ENCODE measurements at places on chromosomes 6 and 20. TPM values are rescaled to one million over a fixed set of nuclear protein-coding genes. Genes with fewer than 3 reads are reported as not detected.

The BTNL2 gene
- not detected for total RNA-seq

The COL11A2 gene
- 0.89 TPM for total RNA-seq

The VWA7 gene
- 6.8 TPM for total RNA-seq

The CRYBG1 gene
- total RNA-seq: 83.8 TPM

The PLA2G7 gene
- not detected for total RNA-seq

The VSX1 gene
- total RNA-seq: not detected

The ADGRF5 gene
- not detected for total RNA-seq

The GLYATL3 gene
- total RNA-seq: not detected

The ZNF391 gene
- total RNA-seq: 1.0 TPM

The CD40 gene
- 1.7 TPM for total RNA-seq

The ELOVL2 gene
- not detected for total RNA-seq

The SLC16A10 gene
- 24.4 TPM for total RNA-seq

The MCUR1 gene
- total RNA-seq: 9.8 TPM

The DYNLRB1 gene
- total RNA-seq: 82.6 TPM

GRCh38 chr6:22848121-22848520 is 278.8 kb downstream of the HDGFL1 start:
- DNase-seq: no peak

DNA sequence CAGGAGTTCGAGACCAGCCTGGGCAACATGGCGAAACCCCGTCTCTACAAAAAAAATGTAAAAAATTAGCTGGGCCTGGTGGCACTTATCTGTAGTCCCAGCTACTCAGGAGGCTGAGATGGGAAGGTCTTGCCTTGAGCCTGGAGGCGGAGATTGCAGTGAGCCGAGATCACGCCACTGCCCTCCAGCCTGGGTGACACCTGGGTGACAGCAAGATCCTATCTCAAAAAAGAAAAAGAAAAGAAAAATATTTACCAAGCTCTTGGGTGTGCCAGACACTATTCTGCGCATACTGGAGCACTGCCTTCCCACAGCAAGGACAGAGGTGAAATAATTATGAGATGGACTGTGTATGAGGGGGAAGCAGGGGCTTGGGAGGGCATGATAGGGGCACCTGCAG is 19.6 kb downstream of the POFUT1 start:
- no peak for DNase-seq

GRCh38 chr20:36421641-36422040 is 115.5 kb downstream of the DLGAP4 start:
- no peak for DNase-seq

DNA sequence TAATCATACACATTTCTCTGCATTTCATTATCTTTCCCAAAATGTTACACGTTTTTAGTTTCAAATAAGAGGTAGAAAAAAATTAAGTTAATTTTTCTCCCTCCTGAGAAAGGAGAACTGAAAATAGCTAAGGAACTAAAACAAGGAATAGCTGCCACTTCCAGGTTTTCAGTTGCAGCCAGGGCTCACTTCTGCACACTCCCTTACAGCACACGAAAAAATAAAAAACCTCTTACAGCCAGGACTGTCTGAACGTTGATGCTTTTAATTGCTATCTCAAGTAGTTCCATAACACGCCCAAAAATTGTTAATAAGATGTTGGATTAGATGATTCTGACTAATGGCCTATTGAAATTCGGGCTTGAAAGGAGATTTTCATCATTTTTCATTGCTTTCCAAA is 153.7 kb upstream of the THBS2 start:
- no peak for DNase-seq

- no peak for DNase-seq
Measured at GRCh38 chr6:112150363-112150762, 63.0 kb downstream of the FAM229B start.

DNA sequence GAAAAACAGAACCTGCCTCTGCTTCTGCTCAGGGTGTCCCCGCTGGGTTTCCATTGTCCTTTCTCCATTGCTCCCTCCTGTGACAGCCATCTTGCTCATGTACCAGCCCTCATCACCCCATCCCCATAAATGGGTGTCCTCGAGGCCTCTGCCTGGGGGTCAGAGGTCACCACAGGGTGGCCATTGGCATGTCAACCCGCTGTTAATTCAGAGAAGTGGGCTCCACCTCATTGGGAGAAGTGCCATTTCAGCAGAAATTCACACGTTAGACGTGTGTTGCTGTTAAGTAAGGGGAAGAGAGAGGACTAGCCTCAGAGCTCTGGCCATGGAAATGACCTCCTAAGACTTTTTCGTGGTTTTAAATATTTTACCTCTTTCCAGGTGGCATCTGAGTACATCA is 71.9 kb downstream of the PTPN1 start:
- no peak for DNase-seq

DNA sequence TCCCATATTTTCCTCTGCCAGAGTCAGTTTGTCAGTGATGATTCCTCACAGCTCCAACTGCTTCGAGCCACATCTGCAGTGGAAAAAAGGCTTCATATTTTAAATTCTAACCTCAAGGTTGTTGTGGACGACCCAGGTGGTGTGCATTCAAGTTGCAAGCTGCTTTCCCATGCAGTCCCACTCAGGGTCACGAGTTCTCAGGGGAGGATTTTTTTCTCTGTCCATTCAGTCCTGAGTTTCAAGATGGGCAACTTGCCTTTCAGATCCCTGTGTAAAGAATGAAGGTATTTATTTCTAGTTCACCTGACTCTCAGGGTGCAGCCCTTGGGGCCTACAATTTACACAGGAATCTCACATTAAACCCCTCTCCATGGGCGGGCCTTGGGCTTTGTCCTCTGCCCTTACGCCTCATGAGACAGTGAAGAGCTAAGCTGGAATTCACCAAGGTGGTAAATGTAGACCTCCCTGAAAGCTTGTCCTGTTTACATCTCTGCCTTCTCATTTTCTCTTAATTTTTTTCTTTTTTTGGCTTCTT is 65.9 kb downstream of the TPD52L1 start:
- no peak for DNase-seq

GRCh38 chr6:40276141-40276540 is 311.0 kb downstream of the LRFN2 start:
- DNase-seq: no peak

DNA sequence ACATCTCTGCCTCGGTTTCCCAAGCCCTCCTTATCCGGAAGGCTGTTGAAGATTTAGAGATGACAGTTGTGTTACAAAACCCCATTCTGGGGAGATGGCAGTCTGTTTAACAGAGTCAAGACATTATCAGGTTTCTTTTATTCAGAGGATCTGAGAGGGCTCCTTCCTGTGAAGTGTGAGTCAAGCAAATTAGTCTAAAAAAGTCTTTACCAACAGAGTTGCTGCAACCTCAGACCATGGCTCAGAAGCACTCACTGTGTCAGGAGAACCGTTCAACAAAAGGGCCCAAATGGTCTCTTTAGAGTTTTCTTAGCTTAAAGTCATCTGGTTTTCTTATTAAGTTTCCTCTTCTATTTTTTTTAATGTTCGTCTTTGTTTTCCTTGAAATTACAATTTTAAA is 717.8 kb downstream of the EPM2A start:
- no peak for DNase-seq

- no peak for DNase-seq
Measured at GRCh38 chr20:2838847-2839671, 1.4 kb downstream of the PCED1A start.

- no peak for DNase-seq
Measured at GRCh38 chr6:160378218-160378617, 30.0 kb downstream of the SLC22A3 start.

- DNase-seq: no peak
Measured at GRCh38 chr20:38776363-38776762, 28.1 kb downstream of the ACTR5 start.

GRCh38 chr6:87264481-87264880 is 57.9 kb upstream of the SMIM8 start:
- DNase-seq: no peak

- peak; percentile 49 for DNase-seq
Measured at GRCh38 chr6:54717849-54718455, 128.6 kb upstream of the FAM83B start.
